ENCODE measurements at places on chromosomes 3 and 15.

- DNase-seq, result peak; percentile 37
These were observed 24.9 kb downstream of the TMEM207 start for GRCh38 chr3:190424478-190425439.

DNA sequence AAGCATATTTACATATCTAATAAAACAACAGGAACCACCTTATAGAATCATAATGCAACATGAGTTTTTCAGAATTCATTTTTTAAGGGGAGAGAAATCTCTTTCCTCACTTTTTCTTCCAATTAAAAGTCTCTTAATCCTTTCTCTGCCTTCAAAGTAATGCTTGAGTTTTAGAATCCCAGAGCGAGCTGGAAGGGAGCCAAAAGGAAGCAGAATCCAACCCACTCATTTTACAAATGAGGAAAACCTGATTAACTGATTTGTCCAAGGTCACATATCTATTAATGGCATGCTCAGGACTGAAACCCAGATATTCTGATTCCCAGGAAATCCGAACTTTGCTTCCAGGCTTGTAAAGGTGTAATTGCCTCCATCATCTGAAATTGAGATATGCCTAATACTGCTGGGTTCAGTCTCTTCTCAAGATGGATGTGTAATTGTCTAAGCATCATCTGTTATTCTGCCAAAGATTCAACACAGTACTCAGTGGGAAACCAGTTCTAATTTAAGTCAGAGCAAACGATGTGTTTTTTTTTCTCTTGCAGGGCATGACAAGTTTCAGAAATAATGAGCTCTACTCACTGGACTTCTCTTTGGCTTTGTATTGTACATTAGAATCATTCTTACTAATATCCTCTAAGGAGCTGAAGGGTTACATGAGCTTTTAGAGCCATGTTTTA lies 481.4 kb upstream of the CFAP20DC start:
- DNase-seq, result no peak

GRCh38 chr3:124447845-124448244 lies 282.4 kb upstream of the UMPS start:
- no peak for DNase-seq

DNA sequence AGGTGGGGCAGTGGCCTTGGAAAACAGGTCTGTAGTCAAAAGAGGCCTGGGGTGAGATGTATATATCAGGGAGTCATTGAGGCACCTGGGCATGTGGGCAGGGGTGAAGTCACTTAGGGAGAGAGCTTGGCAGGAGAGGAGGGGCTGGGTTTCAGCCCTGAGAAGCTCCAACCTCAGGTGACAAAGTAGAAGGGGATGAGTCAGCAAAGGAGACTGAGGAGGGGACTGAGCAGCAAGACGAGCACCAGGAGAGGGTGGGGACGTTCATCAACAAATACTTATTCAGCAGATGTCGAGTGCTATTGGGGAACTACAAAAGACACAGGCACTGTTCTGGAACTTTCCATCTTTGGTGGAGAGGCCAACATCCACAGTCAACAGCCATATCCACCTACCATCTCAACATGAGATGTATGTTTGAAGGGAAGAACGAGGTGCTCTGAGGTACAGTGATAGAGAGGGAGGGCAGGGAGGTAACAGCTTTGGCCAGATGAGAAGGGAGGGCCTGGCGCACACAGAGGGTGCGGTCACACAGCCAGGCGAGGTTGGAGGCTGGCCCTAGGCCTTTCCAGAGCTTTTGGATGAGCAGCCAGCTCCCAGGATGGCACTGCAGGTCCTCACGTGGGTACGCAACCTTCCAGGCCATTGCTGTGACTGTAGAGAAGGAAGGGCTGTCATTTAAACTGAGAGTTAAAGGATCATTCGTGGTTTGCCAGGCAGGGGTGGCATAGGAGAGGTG lies 45.7 kb downstream of the GLDN start:
- no peak for DNase-seq

DNA sequence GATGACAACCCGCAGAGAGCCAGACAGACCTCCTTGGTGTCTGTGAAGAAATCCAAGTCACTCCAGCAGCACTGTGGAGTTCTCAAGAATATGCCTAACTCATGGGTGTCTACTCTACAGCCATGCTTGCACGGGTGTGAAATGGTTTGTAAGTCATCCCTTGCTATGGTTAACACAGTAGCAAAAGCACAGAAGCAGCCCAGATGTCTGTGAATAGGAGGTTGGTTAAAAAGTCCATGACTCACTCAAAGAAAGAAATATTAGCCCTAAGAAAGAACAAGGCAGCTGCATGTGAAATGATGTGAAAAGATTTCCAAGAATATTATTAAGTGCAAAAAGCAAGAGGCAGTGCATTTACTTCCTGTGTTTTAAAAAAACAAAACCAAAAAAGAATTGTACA lies 12.1 kb upstream of the LIMD1 start:
- no peak for DNase-seq

- DNase-seq, result no peak
These were observed 7.5 kb downstream of the C3orf22 start for GRCh38 chr3:126551121-126551838.

- DNase-seq, result no peak
These were observed 72.8 kb downstream of the VGLL4 start for GRCh38 chr3:11570789-11571495.

- no peak for DNase-seq
These were observed 31.8 kb downstream of the RAB6B start for GRCh38 chr3:133863911-133864310.

DNA sequence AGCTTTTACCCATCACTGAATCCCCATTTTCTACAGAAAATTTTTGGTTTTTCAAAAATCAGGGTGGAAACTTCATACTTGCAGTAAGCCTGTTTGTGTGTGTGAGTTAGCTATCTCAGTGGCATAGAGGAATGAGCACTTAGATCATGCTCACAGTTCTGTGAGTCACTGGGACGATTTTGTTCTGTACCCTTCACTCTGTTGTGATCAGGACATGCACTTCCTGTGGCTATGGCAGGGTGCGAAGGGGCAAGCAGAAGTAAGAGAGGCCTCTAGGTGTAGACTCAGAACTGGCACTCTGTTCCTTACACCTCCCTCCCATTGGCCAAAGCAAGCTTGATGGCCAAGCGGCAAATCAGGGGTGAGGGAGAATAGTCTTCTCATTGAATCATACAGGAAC lies 11.6 kb downstream of the NIPA2 start:
- DNase-seq, result no peak

DNA sequence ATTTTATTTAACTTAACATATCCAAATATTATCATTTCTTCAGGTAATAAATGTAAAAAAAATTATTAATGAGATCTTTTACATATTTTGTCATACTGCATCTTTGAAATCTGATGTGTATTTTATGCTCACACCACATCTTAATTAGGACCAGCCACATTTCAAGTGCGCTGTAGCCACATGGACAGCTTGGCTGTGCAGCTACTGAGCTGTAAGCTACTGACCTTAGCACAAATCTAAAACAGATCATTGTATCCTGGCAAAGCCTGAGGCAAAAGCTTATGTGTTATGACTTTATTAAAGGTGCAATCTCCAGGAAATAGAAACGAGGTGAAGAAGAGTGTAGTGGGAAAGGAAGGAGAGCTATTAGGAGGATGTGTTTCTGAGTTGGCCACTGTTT lies 126.7 kb upstream of the UBE2E2 start:
- DNase-seq, result no peak

GRCh38 chr15:81532001-81532400 lies 158.0 kb upstream of the TMC3 start:
- no peak for DNase-seq

- no peak for DNase-seq
These were observed 62.9 kb upstream of the FNDC3B start for GRCh38 chr3:171976526-171976925.

- no peak for DNase-seq
These were observed 215.3 kb upstream of the CGNL1 start for GRCh38 chr15:57160823-57161560.

DNA sequence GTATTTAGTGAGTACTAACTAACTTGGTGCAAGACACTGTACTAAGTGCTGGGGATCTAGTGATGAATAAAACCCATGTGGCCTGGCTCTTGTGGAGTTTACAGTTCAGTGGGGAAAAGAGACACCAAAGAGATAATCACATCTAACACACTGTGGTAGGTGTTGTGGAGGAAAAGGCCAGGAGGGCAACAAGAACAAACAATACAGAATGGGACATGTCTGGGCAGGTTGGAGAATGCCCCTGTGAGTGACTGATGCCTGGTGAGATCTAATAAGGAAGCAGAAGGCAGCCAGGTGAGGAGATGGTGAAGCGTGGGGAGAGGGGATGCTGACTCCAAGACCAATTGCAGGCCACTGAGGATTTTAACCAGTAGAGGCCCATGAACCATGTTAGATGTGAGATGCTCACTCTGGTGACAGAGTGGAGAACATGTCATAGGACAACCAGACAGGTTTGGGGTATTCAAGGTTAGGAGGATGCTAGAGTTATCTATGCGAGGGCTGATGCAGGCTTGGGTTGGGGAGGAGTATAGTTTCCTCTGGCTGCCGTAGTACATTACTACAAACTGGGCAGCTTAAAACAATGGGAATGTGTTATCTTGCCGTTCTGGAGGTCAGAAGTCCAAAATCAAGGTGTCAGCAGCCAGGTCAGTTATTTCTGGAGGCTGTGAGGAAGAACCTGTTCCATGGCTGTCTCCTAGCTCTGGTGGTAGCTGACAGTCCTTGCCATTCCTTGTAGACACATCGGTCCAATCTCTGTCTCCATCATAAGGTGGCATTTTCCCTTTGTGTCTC lies 81.4 kb downstream of the ARNT2 start:
- DNase-seq, result no peak

DNA sequence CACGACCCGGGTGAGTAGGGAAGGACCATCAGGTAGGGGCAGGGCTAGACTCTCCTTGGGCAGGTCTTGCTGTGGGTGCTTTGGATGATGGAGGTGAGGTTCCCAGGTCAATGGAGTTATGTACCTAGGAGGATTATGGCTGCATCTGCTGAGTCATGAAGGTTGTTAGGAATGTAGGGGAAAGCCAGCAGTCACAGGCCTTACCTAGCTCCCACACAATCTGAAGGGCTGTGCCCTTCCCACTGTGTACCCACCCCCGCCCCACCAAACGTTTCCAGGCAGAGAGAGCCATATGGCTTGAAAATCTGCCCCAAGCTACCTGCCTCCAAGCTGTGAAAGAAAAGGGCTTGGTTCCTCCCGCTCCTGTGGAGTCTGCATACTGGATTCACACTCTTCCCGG lies 573.4 kb upstream of the DPPA4 start:
- no peak for DNase-seq

- no peak for DNase-seq
These were observed 669.5 kb downstream of the SQOR start for GRCh38 chr15:46304321-46304720.

DNA sequence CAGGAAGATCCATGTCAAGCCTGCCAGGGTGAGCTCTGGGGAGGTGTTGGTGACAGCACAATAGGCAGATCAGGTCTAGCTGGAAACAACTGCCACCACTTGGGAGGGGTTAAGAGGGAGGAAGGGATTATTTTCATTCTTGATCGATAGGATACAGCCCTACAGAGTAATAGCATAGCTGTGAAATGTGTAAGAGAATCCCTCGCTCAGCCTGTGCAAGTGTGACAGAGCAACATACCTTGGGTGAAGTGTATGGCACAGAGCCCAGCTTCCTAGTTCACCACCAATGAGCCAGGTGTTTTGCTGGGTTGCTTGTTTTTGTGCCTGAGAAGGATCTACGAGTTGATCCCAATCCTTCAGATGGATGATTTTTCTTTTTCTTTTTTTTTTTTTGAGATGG lies 9.2 kb upstream of the DCUN1D1 start:
- no peak for DNase-seq

GRCh38 chr15:55768670-55769185 lies 25.8 kb upstream of the PRTG start:
- no peak for DNase-seq

DNA sequence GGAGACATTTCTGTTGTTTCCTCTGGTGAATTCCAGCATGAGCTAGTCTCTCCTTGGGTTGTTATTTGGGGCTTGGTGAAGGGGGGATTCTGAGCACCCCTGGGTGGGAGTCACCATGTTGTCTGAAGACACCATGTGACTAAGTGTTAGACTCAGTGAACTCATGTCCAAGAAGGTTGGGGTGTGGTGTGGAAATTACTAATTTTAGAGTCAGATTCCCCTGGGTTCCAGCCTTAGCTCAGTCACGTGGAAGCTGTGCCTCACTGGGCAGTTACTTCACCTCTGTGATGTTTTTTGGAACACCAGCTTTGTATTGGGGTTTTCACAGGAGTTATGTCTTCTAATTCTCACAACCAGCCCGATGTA lies 171.5 kb downstream of the RPLP1 start:
- DNase-seq, result no peak

GRCh38 chr3:67821135-67821534 lies 166.7 kb upstream of the SUCLG2 start:
- no peak for DNase-seq

DNA sequence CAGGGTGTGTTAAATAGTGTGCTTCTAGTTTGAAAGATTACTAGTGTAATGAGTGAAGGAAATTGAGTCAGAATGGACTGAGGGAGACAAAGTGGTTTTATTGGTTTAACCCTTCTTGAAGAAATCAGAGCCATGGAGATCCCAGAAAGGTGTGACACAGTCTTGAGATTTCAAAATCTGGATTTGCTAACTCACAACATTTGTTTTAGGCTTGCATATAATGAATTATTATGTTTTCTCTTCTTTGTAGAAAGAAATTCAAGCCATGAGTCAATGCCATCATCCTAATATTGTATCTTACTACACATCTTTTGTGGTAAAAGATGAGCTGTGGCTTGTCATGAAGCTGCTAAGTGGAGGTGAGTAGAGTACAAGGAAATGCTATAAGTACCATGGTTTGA lies 25.1 kb downstream of the OXSR1 start:
- DNase-seq, result no peak

DNA sequence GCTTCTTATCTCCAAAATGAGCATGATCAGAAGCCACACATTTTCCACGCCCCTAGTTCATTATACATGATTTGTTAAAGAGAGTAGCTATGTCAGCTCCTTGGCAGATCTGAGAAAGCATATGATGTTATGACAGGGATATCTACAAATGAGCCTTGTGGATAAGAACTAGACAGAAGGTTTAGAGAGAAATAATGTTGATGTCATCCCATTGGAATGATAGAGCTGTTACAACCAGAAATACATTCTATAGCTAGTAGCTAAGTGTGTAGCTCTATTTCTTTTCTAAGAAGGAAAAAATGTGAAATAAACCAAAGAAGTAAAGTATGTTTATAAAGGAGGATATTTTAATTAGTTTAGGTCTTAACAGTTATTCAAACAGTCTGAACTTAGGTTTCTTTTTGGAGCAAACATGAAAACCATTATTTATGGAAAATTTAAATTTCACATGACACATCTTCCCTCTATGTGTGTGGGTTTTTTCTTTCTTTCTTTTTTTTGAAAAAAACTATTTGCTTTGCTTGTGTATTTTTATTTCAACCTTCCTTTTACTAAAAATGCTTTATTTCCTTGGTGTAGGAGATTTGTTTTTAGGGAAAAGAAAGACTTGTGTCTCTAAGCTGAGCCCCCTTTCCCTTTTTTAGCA lies 167.7 kb downstream of the GHSR start:
- no peak for DNase-seq

DNA sequence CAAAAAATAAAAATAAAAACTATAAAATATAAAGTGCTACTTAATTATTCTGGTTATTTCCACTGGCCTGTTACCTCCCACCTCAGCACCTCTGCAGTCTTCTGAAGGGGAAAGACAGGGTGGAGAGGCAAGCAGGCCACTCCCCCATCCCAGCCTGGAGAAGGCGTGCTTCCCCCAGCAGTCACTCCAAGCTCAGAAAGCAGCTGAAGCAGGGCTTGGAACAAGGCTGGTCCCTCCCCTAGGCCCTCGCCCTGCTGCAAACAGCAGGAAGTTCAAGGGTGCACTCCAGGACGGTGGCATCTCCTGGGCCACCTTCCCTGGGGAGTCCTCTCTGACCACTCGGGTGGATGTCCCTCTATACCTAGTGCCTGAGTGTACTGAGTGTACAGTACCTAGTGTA lies 21.4 kb downstream of the CACNA2D2 start:
- DNase-seq, result no peak

Data from stimulated activated CD4-positive, alpha-beta T cell treated with anti-CD3 and anti-CD28 coated beads, Interleukin-4, amount 100 ng/mL, for 24 hours (primary cell).